H54 (cell line): ENCODE measurements at places on chromosomes 16 and 17.

DNA sequence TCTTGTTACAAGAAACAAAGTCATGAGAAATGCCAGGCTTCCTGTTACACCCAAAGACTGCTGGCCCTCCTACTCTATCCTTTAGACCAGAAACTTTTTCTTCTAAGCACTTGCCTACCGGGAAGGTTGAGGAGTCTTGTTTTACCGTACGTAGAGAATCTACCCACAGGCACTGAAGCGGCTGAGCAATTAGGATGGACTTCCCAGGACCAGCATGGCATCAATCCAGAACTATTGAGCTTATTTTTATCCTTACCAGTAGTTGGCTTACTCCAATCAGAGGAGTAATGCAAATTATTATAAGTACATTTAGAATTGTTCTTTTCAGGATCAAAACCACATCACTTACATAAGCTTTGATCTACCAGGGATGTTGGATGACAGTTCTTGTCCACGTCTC lies 25.6 kb downstream of the CEP95 start:
- no peak for DNase-seq

- DNase-seq, result no peak
Observed at GRCh38 chr17:43857957-43858600, 11.1 kb downstream of the CD300LG start.

- no peak for DNase-seq
Observed at GRCh38 chr16:74557275-74557674, 49.6 kb downstream of the GLG1 start.

DNA sequence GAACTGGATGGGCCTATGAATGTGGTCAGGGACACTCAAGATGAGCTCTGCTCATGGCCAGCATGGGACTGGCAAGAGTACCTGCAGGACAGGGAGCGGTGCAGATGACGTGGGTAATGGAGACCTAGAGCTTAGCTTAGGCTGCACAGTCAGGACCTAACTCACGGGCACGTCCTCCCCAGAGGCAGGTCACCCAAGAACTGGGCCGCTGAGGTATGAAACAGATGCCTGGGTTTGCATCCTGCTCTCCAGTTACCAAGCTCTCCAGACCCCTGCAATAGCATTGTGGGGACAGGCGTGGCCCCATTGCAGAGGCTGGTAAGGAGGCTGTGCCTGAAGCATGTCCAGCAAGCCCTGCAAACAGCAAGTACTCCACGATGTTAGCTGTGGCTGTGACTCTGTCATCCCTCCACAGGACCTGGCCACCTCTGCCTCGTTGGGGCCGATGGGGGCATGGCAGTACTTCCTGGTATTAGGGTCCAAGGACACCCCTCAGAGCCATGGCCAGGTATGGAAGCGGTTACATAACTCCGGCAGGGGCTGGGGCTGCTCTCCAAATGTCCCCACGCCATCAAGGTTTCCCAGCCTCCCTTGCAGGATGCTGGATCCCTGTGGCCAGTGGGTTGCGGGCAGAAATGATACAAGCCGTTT lies 37.5 kb upstream of the RBFOX3 start:
- no peak for DNase-seq

DNA sequence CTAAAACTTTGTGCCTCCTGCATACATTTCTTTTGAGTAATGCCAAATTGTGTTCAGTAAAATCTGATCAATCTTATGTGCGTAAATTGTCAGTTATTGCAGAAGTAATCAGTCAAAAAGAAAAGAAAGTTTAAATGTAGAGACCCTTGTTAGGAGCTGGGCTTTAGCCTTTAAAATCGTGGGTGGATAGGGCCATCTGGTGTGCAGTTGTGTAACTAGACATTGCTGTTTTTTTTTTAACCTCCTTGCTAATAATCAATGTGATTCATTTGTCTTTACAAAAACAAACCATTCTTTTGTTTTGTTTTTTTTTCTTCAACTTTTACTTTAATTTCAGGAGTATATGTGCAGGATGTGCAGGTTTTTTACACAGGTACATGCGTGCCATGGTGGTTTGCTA lies 5.3 kb upstream of the WWOX start:
- DNase-seq, result no peak

GRCh38 chr16:8888951-8889892 lies 7.1 kb downstream of the LITAFD start:
- DNase-seq, result no peak

GRCh38 chr17:61460796-61461585 lies 8.8 kb downstream of the TBX4 start:
- DNase-seq, result no peak

DNA sequence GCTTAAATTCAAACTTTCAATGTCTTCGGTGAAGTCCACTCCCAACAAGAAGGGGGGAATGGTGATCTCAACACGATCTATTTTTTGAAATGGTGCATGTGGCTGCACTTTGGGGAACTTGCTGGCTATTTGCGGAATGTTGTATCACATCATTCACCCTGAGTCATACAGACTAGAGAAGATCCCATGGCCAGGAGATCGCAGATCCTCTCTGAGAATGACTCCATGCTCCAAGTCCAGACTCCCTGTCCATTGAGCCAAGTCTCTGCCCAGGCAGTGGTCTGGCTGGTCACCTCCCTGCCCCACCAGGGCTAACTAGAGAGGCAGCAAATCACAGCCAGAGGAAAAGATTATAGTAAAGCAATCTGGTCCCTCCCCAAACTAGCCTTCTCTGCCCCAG lies 120.6 kb downstream of the XYLT1 start:
- DNase-seq, result no peak
